Thoracic aorta (tissue), 2 donors: ENCODE measurements at places on chromosomes 4 and X.

- DNase-seq: no peak
These were observed 702 bp downstream of the TSPAN5 start for GRCh38 chr4:98657531-98658286.

- DNase-seq: no peak
These were observed 680.4 kb downstream of the DMD start for GRCh38 chrX:32530802-32531403.

GRCh38 chr4:40546969-40547788 is 82.5 kb downstream of the RBM47 start:
- DNase-seq: no peak

DNA sequence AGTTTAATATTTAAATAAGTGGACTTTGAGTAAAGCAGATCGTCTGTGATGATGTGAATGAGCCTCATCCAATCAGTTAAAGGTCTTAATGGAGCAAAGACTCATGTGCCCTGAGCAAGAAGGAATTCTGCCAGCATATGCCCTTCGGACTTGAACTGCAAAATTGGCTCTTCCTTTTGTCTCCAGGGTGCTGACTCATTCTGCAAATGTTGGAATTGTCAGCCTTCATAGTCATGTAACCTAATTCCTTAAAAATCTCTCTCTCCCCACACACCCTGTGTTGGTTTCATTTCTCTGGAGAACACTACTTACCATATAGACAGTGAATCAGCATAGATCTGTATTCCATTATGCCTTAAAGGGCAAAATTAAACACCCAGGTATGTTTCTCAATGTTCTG is 609.8 kb upstream of the GALNTL6 start:
- DNase-seq: no peak
